ENCODE measurements at places on chromosomes 4 and X. TPM values are rescaled to one million over a fixed set of nuclear protein-coding genes. Genes with fewer than 3 reads are reported as not detected.
A peak's percentile ranks its signal among the peaks of the same experiment; 100 is the strongest.

The MBNL3 gene
- 49.3 TPM for total RNA-seq

GRCh38 chr4:89469930-89470375 lies 162.4 kb upstream of the GPRIN3 start:
- DNase-seq, result no peak

- DNase-seq, result no peak
Measured at GRCh38 chr4:5924461-5925125, 31.7 kb upstream of the CRMP1 start.

The RIPPLY1 gene
- not detected for total RNA-seq

DNA sequence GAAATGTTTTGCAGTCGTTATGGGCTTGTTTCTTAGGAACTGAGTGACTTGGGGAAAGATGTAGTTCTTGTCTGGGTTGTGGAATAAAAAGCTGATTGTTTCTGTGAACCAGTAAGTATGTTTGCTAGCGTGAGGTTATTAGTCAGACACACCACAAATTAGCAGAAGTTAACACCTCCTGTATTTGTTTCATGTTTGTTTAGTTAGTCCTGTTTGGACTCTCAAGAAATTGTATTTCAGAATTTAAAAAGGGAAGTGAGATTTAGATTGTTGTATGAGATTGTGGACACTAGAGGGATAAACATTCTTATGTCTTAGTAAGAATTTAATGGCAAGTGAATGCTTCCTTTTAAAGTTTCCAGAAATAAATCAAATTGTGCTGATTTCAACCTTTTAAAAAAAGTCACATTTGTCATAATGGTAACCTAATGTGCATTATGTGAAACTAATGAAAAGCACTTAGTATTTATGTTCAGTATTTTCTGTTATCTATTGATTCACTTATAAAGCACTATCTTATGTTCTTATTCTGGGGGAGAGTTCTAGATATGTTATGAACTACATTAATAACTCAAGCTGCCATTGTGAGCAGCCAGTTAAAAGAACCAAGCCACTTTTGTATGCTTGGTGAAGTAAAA lies 25.6 kb downstream of the ATP10D start:
- no peak for DNase-seq

- no peak for DNase-seq
Measured at GRCh38 chr4:150580306-150580705, 1.6 kb upstream of the MAB21L2 start.

The UBE2A gene
- total RNA-seq, result 49.5 TPM

DNA sequence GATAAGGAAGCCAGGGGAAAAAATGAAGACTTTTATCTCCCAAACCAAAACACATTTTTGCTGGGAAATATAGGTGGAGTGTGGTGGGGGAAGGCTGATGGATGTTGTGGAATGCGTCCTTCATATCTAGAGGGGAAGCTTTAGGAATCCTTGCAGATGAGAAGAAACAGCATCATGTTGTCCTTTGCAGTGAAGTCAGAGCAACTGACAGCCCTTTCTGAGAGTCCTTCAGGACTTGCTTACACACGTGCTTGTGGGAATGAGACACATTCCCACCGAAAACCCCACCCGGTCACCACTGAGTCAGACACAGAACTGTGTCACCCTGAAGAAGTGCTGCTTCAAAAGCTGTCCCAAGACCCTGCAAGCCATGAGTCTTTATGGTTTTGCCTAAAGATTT lies 81.5 kb downstream of the SHROOM2 start:
- DNase-seq, result no peak

DNA sequence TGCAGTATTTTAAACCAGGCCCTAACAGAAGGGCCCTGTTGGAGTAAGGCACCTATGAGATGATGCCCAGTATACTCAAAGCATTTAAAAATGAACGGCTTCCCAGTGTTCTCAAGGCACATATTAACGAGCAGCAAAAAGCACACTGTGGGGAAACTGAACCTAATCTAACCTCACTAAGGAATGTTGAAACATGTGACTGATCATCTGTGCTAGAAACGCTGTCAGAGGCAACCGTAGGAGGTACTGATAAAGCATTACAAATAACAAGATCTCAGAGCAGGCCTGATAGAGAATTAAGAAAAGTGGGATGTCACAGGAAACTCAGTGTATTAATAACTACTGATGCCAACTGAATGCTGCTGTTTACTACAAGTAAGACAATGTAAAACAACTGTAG lies 24.0 kb downstream of the ASB9 start:
- no peak for DNase-seq

DNA sequence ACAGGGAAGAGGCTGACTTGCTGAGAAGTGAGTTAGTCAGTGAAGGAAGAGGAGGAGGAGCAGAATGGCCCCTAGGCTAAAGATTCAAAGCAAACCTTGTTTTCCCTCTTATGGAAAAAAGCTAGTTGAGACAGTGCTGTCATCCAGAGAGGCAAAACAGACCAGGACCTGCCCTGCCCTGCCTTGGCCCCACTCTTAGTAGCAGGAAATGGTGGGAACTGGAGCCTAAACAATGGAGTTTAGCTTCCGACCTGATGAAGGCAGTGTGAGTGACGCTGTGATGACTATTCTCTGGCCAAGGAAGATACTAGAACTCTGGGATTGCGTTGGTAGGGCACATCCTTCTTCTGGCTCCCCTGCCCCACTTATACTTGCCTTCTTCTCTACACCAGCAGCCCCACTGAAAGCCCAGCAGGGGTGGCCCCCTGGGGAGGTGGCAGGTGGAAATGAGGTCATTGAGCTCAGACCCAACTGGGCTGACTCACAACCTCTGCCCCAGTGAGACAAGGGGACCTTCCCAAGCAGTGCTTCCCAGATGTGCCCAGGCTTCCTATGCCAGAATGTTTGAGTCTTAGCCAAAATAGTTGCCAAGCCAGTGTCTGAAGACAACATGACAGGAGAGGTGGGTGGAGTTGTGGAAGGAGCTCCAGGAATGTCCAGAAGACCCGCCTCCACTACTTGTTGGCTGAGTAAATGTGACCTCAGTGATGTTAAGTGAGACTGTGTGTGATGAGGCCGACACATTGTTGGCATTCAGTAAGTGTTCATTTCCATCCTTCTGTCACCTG lies 38.8 kb downstream of the MSN start:
- peak; percentile 24 for DNase-seq

GRCh38 chrX:113058634-113059033 lies 218.0 kb upstream of the AMOT start:
- no peak for DNase-seq

The KCTD8 gene
- total RNA-seq, result 0.86 TPM

- DNase-seq, result no peak
Measured at GRCh38 chr4:37867102-37867501, 23.8 kb upstream of the TBC1D1 start.

- no peak for DNase-seq
Measured at GRCh38 chrX:38919202-38919601, 117.9 kb downstream of the MID1IP1 start.

- DNase-seq, result no peak
Measured at GRCh38 chr4:721261-722168, 15.9 kb downstream of the PCGF3 start.

DNA sequence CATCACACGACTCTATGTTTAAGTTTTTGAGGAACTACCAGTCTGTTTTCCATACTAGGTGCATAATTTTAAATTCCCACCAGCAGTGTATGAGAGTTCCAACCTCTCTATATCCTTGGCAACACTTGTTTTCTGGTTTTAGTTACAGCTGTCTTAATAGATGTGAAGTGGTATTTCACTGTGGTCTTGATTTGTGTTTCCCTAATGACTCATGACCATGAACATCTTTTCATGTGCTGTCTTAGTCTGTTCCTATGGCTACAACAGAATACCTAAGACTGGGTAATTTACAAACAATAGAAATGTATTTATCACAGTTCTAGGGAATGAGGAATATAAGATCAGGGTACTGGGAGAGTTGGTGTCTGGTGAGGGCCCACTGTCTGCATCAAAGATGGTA lies 51.5 kb upstream of the GPR78 start:
- DNase-seq, result no peak

DNA sequence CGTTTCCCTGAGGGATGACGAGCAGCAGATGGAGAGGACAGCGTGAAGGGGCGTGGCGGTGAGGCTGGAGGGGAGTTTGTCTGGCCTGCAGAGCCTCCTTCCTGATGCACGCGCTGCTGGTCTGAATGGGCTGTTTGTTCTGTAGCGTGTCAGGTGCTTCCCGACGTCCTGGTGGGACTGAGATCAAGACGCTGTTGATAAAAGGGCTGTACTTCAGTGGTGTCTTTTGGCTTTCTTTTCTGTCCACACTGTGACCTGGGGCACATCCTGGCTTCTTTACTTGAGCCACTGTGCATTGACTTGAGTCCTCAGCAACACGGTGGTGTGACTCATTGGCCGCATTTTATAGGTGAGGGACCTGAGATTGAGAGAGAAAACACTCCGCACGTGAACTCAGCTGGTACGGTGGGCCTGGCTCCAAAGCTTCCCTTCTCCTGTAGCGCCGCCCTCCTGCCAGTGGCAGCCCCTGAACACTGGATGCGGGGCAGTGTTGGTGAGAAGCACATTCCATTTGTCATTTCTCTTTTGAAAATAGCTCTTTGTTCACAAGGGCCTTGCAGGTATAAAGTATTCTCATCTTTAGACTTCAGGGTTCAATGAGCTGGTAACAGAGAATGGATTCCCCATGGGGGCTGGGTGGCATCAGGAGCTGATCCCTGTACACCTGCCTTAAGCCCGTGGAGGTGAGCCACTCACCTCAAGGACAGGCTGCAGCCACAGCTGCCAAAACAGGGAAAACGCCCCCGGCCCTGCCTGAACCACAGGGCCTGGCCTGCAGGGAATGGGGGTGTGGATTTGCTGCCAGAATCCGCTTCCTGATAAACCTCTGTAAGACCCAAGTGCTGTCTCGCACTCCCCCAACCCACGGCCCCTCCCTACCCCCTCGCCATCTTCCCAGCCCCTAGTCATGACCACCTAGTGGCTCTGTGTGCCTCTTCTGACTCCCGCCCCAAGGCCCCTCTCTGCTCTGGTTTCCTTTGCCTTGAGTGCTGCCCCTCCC lies 29.2 kb downstream of the NSG1 start:
- DNase-seq, result no peak

DNA sequence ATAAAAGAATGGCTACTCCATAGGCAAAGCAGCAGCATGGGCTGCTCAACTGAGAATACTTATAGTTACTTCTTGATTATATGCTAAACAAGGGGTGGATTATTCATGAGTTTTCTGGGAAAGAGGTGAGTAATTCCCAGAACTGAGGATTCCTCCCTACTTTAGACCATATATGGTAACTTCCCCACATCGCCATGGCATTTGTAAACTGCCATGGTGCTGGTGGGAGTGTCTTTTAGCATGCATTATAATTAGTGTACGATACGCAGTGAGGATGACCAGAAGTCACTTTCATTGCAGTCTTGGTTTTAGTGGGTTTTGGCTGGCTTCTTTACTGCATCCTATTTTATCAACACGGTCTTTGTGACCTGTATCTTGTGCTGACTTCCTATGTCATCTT lies 141.5 kb downstream of the MAGEB17 start:
- DNase-seq, result no peak

- DNase-seq, result no peak
Measured at GRCh38 chrX:111567542-111568255, 56.3 kb downstream of the SERTM2 start.

All from mucosa of gallbladder (tissue), 1 donor.